ENCODE measurements at places on chromosomes 13 and 19.
A peak's percentile ranks its signal among the peaks of the same experiment; 100 is the strongest.

- no peak for DNase-seq
Measured at GRCh38 chr13:112900226-112900600, 68.8 kb upstream of the MCF2L start.

- no peak for DNase-seq
Measured at GRCh38 chr19:4991538-4991937, 22.6 kb downstream of the KDM4B start.

- no peak for DNase-seq
Measured at GRCh38 chr19:52961981-52962380, 700 bp downstream of the ZNF816 start.

DNA sequence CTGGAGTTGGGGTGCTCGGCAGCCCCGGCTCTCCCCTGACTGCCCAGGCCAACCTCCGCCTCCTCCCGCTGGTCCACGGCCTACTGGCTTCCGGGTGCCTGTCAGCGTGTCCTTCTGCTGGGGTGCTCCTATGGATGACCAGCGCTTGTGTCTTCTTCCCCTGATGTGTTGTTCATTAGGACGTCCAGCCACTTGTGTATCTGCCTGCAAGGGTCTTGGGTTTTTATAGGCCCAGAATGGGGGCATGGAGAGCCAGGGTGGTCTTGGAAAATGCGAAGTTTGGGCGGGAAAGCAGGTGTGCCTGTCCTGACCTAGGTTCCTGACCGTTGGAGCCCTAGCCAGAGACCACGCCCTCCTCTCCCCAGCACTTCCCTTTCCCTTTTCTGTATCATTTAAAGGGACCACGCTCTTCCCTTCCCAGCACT is 139.8 kb downstream of the SLITRK5 start:
- DNase-seq = no peak

- DNase-seq = no peak
Measured at GRCh38 chr13:65595916-65596315, 1634.2 kb downstream of the PCDH9 start.

DNA sequence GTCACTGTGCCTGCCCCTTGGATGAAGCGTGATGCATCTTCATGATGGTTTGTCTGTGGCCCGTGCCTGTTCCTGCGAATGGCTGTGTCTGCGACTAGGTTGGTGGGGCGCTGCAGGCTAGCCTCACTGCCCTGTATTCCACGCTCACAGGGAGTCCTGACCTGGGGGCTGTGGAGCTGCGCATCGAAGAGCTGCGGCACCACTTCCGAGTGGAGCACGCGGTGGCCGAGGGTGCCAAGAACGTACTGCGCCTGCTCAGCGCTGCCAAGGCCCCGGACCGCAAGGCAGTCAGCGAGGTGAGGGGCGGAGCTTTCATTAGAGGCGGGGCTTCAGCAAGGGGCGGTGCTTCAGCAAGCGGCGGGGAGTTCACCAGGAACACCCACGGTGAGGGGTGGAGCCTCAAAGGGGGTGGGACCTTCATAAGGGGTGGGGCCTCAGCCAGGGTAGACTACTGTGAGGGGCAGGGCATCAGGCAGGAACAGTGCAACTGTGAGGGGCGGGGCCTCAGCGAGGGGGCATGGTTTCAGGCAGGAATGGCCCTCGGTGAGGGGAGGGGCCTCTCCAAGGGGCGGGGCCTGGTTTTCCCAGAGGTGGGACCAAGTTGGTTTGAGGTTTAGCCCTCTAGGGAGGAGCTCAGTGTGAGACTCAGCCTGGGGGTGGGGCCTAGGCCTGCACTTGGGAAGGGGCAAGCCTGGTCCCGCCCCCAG is 17.2 kb downstream of the PKN1 start:
- peak; percentile 64 for DNase-seq
